ENCODE measurements at places on chromosomes 12 and 14.
A peak's percentile ranks its signal among the peaks of the same experiment; 100 is the strongest.

DNA sequence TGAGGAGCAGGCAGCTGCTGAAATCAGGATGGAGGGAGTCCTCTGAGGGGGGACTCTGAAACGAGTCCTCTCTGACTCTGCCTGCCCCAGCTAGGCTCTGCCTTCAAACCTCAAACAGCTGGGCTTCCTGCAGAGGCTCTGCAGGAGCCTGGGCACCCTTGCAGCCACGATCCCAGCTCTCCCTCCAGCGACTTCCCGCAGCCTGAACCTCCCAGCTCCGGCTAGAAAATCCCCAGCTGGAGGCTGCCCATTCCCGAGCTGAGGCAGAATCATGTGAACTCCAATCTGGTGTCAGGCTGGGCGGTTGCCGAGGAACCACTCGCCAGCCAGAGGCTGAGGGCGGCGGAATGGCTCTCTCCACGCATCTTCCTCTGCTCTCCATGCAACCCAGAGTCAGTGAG, at the start of gene GPR68:
Gene GPR68, minus strand, starts transcription at position 204 of the 401 bp plus-strand sequence. CDS start 9,654 bp downstream, outside the sequence.
- DNase-seq, result no peak

DNA sequence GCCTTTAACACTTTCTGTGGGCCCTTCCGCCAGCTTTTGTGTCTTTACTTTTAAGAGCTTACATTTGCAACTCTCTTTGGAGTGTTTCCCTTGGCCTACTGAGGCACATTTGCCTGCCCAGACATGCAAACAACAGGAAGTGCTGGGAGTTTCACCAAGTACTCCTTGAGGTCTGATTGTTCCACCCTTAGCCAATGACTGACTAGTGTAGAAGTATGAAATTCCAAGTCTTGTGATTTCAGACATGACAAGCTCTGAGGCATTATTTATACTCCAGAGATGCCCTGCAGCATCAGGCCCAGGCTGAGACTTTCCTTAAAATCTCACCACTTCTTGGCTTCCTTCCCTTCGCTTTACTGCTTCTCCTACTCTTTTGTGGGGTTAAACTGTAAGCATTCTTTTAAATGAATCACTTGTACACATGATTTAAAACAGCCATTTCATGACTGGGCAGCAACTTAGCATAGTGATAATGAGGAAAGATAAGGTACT, 174.1 kb downstream of the SLC6A15 start:
- DNase-seq, result no peak

DNA sequence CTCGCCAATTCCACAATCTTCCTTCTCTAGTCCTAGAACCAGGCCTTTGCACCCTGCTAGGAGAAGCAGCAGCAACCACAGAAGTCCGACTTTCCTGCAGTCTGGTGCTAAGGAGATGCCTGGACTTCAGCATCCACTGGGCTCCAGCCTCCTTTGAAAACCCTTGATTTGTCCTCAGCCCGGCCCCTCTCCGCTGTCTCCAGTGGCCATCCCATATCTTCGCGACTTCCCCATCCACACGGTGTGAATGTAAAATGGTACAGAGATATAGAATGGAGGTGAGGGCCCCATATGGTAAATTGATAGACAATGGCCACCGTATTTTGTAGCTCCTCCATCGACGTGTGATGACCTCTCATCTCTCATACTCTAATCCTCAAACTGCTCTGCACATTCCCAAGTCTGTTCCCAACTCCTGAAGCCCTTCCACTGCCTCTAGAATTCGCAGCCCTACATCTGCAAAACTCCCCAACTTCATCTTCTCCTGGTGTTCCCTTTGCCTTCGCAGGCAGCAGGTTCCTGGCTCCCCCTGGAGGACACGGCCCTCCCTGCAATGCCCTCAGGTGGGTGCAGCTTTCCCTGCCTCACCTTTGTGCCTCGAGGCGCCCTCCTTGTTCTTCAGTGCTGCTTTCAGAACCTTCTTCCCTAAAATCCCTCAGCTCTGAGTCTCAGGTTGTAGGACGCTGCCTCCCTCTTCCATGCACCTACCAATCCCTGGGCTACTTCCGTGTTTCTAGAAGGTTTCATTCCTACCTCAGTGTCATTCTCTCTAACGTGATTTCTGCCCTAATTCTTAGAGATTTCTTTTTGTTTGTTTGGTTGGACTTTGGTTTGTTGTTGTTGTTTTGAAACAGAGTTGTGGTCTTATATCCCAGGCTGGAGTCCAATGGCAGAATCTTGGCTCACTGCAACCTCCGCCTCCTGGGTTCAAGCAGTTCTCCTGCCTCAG, 36.7 kb downstream of the TMBIM6 start:
- peak; percentile 73 for DNase-seq

DNA sequence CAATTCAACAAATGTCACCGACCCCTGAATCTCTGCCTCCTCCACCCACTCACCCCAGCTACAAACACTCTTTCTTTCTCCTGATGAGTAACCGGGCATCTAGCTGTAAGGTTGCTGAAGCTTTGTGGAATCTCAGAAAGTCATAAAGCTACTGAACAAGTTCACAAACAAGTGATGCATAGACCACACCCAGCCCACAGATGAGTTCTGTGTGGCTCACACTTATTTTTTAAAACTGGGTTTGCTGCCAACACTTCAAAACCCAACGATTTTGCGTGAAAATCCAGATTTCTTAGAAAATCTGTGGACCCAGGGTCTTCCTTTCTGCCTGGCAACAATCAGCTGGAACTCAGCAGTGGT, 96.1 kb downstream of the APAF1 start:
- peak; percentile 24 for DNase-seq

DNA sequence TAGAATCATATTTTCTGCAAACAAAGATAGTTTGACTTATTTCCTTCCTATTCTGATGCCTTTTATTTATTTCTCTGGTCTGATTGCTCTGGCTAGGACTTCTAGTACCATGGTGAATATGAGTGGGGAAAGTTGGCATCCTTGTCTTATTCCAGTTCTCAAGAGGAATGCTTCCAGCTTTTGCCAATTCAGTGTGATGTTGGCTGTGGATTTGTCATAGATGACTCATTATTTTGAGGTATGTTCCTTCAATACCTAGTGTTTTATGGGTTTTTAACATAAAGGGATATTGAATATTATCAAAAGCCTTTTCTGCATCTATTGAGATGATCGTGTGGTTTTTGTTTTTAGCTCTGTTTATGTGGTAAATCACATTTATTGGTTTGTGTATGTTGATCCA, 139.4 kb upstream of the CNTN1 start:
- DNase-seq, result no peak

- DNase-seq, result no peak
Measured at GRCh38 chr12:2541631-2542204, 253.1 kb upstream of the FKBP4 start.

GRCh38 chr12:56839915-56840325, 76.8 kb downstream of the HSD17B6 start:
- DNase-seq, result peak; percentile 20

Measured in stimulated activated CD4-positive, alpha-beta T cell treated with anti-CD3 and anti-CD28 coated beads, Interleukin-2, amount 100 ng/mL, for 48 hours (primary cell).